Prostate gland (tissue), 2 donors: ENCODE measurements at places on chromosomes 5 and 9. TPM values are rescaled to one million over a fixed set of nuclear protein-coding genes. Genes with fewer than 3 reads are reported as not detected.

- no peaks in the 10 kb centered on the region for H3K4me1 ChIP-seq
- DNase-seq: no peak
- no peak overlapping the region for H3K27ac ChIP-seq
- H3K4me3 ChIP-seq: no peak overlapping the region
- no peaks in the 10 kb centered on the region for H3K36me3 ChIP-seq
Measured at GRCh38 chr5:56350597-56351170, 117.6 kb upstream of the ANKRD55 start.

Gene LECT2
- not detected for total RNA-seq

DNA sequence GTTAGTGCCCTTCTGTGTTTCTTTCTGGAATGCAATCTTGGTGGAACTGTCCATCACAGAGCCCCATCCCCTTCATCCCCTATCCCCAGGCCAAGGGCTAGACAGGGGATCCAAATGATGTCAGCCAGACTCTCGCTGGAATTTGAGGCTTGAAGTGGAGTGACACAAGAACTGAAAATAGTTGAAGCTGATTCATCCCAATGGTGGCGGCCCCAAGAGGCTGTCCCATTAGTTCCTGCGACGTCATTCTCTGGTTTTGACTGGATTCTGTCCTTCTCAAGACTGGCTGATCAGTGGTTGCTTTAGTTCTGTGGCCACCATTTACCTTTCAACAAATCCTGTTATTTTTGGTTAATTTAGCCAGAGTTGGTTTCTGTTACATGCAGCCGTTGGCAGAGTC is 59.9 kb downstream of the SUB1 start:
- H3K27me3 ChIP-seq: no peaks in the 10 kb centered on the region
- DNase-seq: no peak
- no peaks in the 10 kb centered on the region for H3K4me1 ChIP-seq
- no peak overlapping the region for H3K4me3 ChIP-seq
- no peak overlapping the region for H3K27ac ChIP-seq

DNA sequence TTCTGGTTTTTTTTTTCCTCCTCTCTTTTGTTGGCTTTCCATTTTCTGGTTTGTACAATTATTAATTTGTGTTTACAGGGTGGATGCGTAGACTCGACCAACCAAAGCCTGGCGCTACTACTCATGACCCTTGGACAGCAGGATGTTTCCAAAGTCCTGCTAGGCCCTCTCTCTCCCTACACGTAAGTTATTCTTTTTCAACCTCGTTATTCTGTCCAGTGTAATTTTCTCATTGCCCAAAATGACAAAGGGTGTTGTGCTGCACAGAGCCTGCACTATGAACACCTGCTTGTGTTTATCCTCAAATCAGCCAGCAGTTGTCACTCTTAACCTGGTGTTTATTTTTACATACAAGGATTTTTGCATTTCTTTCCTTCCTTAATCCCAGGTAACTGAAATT is 56.6 kb downstream of the RCL1 start:
- no peaks in the 10 kb centered on the region for H3K36me3 ChIP-seq

- no peak overlapping the region for H3K27ac ChIP-seq
- H3K4me3 ChIP-seq: no peak overlapping the region
- no peaks in the 10 kb centered on the region for H3K4me1 ChIP-seq
- H3K36me3 ChIP-seq: peaks cover 5% of the 10 kb centered on the region
- DNase-seq: no peak
Measured at GRCh38 chr9:2642068-2642467, 20.5 kb downstream of the VLDLR start.

Gene SPINK1
- not detected for total RNA-seq

DNA sequence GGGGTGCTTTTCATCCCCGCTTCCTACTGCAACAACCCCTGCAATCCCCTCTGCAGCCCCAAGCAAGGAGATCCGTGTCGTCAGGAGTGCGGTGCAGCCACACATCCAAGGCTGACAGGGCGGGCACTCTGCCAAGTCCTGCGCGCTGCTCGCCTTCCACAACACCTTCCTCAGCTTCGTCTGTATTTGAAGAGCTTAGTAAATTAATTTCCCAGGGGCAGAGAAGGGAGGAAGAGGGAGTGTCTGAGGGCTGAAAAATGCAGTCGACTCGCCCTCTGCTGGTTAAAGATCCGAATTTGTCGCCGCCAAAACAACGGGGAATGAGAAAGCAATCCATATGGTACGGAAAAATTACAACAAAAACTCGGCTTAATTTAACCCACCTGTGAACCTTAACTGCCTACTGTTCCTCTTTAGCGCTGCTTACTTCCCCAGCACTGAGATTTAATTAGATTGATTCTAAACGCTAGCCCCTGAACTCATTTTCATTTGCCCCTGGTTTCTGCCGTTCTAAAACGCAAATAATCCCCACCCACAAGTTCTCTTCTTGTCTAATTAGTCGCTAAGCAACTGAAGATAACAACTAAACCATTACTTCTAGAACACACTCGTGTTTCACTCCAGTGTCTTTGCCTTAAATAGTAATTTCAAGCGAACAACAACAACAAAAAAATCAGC is 10.9 kb upstream of the PCDHB1 start:
- no peak for DNase-seq
- H3K27me3 ChIP-seq: no peaks in the 10 kb centered on the region
- H3K36me3 ChIP-seq: no peaks in the 10 kb centered on the region
- no peak overlapping the region for H3K27ac ChIP-seq
- H3K4me1 ChIP-seq: no peaks in the 10 kb centered on the region
- peak overlapping the region; percentile 18 for H3K4me3 ChIP-seq

DNA sequence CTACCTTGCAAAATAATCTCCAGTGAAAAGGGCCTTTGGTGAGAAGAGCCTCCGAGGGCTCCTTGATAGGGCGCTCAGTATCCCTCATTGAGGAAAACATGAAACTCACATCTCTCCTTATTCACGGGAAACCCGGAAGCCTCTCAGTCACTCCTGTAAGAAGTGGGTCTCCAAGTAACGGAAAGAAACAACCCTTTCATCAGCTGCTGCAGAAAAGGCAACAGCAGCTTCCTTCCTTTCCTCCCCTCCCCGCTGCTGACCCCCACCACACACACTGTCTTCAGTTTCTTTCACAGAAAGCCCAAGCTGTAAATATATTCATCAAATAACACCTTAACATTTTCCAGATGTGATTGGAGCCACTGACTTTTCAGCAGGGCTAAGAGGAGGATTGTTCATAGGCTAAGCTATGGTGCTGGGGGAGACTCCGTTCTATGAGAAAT is 81.4 kb downstream of the C9orf152 start:
- DNase-seq: no peak
- no peak overlapping the region for H3K4me3 ChIP-seq
- no peaks in the 10 kb centered on the region for H3K4me1 ChIP-seq
- H3K36me3 ChIP-seq: no peaks in the 10 kb centered on the region
- peak overlapping the region; percentile 58 for H3K27ac ChIP-seq

GRCh38 chr5:148259288-148259687 is 9.3 kb upstream of the SPINK13 start:
- H3K4me3 ChIP-seq: no peak overlapping the region
- DNase-seq: no peak
- no peak overlapping the region for H3K27ac ChIP-seq
- H3K27me3 ChIP-seq: no peaks in the 10 kb centered on the region
- no peaks in the 10 kb centered on the region for H3K36me3 ChIP-seq
- no peaks in the 10 kb centered on the region for H3K4me1 ChIP-seq
